DMS79 (cell line): ENCODE measurements at places on chromosomes 3 and 15.

DNA sequence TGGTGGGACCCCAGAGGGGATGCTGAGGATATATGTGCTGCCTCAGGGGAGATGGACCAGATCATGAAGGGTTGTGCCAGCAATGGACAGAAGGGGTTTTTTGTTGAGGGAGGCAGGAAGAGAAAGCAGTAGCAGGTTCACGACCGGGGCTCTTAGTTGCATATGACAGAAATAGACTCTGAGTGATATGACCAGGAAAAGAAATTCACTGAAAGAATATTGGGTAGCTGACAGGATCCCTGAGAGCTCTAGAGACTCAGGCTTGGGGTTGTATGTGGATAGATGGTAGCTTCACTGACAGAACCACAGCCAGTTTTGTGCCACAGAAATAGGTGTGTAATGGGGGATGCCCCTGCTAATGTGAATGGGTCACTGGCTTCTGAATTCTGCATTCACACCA, 241.6 kb downstream of the ZNF621 start:
- no peak for DNase-seq

- no peak for DNase-seq
Measured at GRCh38 chr3:10273702-10274305, 18.9 kb downstream of the GHRL start.

DNA sequence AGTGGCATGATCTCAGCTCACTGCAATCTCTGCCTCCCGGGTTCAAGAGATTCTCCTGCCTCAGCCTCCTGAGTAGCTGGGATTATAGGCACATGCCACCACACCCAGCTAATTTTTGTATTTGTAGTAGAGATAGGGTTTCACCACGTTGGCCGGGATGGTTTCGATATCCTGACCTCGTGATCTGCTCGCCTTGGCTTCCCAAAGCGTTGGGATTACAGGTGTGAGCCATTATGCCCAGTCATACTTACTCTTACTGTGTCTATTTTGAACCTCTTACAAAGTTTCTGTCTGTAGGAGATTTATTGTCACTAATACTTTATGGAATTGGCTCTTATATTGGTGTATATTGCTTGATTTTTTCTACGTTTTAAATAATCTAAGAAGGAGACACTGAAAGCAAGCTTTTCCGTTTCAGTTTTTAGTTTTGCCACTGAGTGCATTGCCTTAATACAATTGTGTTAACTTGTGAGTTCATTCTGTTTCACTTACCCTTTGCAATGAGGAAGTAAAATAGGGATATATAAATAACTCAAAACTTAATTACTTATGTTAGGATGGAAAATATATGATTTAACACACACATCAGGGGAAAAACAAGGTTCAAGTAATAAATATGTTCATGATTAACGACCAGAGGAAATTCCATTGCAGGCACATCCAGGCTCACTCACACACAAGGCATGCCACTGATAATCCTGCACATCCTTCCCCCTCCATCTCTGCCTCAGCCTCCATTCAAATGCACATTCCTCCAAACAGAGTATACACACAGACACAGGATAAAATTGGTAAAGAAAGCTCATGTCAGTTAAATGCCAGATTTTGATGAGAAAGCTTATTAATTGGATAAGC, 279.3 kb upstream of the RASGRP1 start:
- DNase-seq: no peak

GRCh38 chr15:20345401-20345958, 196.1 kb downstream of the GOLGA6L6 start:
- DNase-seq: no peak

DNA sequence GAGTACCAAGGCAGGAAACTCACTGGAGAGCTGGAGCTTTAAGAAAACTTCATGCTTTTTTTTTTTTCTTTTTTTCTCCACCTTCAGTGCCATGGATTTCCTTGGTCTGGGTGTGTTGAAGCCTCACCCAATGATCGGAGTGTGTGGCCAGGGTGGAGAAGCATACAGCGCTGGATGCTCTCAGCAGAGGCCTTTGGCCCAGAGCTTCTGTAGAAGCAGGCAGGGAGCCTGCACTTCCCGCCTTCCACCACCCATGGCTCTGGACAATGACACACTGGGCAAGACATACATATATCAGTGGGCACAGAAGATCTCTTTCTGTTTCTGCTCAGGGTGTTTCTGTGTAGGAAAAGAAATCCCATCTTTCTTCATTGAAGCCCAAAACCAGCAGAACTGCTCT, 55.8 kb upstream of the ACAD9 start:
- DNase-seq: no peak

DNA sequence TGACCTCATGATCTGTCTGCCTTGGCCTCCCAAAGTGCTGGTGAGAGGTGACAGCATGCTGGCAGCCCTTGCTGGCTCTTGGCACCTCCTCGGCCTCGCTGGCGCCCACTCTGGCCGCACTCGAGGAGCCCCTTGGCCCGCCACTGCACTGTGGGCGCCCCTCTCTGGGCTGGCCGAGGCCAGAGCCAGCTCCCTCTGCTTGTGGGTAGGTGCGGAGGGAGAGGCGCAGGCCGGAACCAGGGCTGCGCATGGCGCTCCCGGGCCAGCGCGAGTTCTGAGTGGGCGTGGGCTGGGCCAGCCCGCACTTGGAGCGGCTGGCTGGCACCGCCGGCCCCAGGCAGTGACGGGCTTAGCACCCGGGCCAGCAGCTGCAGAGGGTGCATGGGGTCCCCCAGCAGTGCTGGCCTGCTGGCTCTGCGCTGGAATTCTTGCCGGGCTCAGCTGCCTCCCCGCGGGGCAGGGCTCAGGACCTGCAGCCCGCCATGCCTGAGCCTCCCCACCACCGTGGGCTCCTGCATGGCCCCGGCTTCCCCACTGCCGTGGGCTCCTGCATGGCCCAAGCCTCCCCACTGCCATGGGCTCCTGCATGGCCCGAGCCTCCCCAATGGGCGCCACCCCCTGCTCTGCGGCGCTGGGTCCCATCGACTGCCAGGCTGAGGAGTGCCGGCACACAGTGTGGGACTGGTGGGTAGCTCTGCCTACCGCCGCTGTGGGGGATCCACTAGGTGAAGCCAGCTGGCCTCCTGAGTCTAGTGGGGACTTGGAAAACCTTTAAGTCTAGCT, 76.4 kb upstream of the OSBPL11 start:
- DNase-seq: no peak

- DNase-seq: no peak
Measured at GRCh38 chr3:12871404-12871983, 30.1 kb upstream of the RPL32 start.

- no peak for DNase-seq
Measured at GRCh38 chr15:31398677-31399301, 72.2 kb downstream of the KLF13 start.

DNA sequence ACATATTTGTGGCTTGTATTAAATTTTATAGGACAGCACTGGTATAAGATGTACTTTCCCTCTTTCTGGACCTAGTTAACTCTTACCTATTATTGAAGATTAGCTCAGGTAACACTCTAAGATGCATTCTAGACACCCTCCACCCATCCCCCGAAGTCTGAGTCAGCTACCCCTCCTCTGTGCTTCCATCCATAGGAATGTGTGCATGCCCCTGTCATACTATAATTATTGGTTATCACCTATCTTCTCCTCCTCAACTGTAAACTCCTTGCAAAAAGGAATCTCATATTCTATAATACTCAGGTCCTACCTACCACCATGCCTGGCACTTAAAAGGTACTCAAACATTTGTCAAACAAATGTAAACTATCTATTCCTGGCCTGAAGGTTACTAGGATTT, 3.0 kb downstream of the PEAK1 start:
- no peak for DNase-seq

- DNase-seq: no peak
Measured at GRCh38 chr3:104796556-104796955, 570.2 kb upstream of the ALCAM start.

DNA sequence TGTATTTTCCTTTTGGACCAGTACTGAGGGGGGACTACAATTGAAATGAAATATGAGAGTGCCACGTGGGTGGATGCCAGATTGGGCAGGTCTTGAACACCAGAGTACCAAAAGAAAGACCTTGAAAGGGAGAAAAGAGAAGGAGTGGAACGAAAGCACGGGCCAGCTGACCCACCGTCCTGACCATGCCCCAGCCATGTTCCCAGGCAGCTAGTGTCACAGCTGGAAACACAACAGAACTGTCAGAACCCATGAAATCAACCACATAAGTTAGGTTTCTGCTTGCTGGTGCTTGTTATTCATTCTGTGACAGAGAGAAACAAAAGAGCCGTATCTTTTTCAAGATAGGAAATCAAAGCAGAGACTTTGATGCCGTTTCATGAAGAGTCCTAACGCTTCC, 268.8 kb downstream of the MEX3B start:
- DNase-seq: no peak

- DNase-seq: no peak
Measured at GRCh38 chr15:93418566-93418965, 329.6 kb upstream of the RGMA start.

DNA sequence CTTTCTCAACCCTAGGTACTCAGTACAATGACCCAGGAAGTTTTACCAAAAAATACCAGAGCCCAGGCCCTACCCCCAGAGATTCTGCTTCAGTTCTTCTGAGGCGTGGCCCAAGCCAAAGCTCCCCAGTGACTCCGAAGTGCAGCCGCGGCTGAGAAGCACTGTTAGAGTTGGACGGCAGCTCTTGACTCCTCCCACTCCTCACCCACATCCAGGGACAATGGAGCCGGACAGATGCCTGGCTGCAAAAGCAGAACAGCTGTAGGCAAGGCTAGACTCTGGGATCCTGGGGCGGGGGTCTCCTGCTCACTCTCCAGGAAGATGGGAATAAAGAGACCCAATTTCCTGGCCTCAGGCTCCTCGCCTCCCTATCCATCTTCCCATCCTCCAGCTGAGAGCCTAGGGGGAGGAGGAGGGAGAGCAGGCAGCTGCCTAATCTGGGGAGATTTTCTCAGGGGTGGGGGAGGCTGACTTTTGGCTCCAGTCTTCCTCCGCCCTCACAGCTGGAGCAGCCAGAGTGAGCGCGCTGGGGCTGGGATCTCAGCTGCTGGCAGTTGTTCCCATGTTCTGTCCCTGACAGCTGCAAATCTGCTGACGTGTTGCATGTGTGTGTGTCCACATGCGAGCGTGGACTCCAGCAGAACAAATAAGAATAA, 223.8 kb downstream of the OPA1 start:
- peak; percentile 92 for DNase-seq
